ENCODE measurements at places on chromosomes 12 and 14.

GRCh38 chr12:52884526-52885293 lies 20.2 kb downstream of the KRT8 start:
- peak; percentile 76 for DNase-seq

- DNase-seq: no peak
These were observed 6.2 kb downstream of the AACS start for GRCh38 chr12:125071456-125071855.

DNA sequence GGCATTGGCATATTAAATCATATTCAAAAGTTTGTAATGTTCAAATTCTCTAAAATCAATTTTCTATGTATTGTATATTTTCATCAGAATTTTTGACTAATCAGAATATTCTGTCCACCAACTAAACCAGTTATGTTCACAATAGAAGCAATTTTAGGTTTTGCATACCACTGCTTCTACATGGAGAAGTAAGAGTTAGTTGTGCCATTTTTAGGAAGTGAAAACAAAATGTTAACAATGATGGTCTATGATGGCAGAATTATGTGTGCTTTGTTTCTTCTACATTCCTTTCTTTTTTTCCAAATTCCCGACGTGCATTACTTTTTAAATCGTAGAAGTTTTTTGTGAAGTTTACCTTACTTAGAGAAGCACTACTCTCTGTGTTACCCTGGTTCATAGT lies 29.5 kb downstream of the ABHD12B start:
- no peak for DNase-seq

- DNase-seq: no peak
These were observed 226.0 kb downstream of the AEBP2 start for GRCh38 chr12:19665121-19665900.

GRCh38 chr14:54564868-54565784 lies 1.8 kb upstream of the SAMD4A start:
- DNase-seq: peak; percentile 61

GRCh38 chr12:5088586-5089264 lies 45.0 kb downstream of the KCNA5 start:
- DNase-seq: no peak

- peak; percentile 26 for DNase-seq
These were observed 17.9 kb downstream of the SNAPC1 start for GRCh38 chr14:61780125-61780524.

GRCh38 chr12:34391771-34392581 lies 369.7 kb downstream of the ALG10 start:
- DNase-seq: no peak

- no peak for DNase-seq
These were observed 96.9 kb downstream of the STXBP6 start for GRCh38 chr14:24952851-24953666.

DNA sequence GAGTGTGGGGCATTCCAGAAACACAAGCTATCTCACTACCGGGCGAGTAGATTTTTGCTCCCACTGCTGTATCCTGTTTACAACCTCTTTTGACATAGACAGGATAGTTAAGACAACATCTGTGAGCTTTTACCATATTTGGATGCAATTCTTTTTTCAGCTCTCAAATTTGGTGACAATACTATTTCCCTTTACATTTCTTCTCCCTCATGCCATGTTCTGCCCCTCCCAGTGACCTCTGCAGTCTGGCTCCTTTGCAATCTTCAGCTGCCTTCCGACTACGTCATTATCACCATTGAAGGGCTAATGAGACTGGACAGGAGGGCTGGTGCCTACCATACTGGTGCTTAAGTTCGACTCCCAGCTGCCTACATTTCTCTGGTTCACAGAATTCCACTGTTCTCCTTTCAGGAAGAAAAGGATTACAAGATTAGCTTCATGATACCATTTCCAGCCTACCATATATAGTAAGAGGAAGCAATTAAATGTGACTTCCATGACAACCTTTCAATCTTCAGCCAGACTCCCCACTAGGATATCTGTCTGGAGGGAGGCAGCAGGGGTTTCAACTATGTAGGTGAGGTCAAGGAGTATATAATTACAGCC lies 251.6 kb downstream of the PHLDA1 start:
- no peak for DNase-seq

DNA sequence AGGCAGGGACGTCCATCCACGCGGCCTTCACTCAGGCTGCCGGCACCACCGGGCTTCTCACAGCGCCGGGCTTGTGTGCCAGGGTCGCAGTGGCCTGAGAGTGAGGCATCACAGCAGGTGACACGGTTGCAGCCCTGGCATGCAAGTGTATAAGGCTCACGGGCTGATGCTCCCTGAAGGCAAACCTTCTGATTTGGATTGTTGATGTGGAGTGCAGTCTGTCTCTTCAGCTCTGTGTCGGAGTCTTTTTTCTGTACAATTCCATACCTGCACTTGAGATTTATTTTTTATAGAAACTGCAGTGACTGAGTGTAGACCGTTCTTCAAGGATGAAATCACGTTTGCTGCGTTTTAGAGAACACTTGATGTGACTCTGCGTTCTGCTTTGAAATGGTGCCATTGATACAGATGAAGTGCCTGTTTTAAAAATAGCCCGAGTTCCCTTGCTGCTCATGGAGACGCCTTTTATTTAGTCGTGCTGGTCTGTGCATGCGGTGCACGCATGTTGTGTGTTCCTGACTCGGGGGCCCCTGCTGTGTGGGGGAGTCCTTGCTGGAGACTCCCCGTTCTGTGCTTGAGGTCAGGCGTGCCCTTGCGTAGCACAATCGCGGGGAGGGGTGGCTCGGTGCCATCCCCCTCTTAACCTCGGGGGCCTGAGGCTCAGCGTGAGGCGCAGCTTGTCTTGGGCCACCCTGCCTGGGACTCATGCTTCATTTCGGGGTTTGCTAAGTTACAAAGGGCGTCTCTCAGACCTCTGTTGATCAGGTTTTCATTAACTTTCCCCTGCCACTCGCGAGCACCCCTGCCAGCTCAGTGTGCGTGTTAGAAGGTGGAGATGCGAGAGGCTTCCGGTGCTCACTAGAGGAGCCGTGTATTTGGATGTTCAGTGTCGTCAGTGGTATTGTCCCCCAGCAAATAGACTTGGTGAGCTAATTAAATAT lies 21.6 kb upstream of the AMN start:
- DNase-seq: peak; percentile 15

- DNase-seq: no peak
These were observed 126.4 kb upstream of the FOXN3 start for GRCh38 chr14:89543425-89543790.

- no peak for DNase-seq
These were observed 57.6 kb downstream of the EMP1 start for GRCh38 chr12:13253966-13254760.

DNA sequence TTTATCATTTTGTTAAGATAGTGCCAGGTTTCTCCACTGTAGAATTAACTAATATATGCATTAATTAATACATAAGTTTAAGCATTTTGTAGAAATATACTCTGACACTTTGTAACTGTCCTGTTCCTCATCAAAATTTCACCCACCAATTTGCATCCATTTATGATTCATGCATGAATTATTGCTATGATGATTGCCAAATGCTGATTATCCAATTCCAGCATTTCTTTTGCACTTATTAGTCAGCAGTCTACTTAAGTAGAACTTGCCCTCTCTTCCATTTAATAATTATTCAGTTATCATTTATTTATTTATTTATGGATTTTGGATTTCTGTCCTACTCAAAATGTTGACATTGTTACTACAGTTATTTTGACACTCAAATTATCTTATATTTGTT lies 72.2 kb downstream of the SLC6A15 start:
- no peak for DNase-seq

DNA sequence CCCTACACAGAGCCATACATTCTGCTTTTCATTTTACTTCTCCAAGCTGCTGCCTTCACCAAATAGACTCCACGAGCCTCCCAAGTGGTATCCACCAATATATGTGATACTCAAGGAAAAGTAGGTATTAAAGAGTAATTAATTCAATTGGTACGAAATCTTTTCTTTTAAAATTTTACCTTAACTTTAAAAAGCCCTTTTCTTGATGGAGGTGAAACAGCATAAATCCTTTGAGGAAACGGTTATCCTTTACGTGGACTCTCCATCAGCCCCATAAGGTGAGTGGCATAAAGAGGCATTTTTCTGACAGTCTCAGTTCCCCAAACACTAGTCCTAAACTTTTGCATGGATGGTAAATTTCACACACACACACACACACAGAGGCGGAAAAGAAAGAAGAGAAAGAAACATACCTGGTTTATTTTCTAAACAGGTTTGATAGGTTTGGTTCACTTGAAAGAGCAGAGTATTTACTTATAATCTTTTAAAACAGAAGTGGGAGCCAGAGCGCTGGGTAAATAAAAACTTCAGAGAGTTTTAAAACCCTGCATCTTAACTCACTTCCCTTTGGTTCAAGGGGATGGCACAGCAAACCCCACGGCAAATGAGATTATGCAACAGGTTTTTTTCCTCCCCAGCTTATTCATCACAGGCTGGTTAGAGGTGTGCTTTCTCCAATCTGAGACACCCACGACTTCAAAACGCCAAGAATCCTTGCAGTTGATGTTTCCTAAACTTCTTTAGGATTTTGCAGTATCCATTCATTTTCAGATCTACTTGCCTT lies 1.9 kb downstream of the DUSP16 start:
- peak; percentile 91 for DNase-seq

DNA sequence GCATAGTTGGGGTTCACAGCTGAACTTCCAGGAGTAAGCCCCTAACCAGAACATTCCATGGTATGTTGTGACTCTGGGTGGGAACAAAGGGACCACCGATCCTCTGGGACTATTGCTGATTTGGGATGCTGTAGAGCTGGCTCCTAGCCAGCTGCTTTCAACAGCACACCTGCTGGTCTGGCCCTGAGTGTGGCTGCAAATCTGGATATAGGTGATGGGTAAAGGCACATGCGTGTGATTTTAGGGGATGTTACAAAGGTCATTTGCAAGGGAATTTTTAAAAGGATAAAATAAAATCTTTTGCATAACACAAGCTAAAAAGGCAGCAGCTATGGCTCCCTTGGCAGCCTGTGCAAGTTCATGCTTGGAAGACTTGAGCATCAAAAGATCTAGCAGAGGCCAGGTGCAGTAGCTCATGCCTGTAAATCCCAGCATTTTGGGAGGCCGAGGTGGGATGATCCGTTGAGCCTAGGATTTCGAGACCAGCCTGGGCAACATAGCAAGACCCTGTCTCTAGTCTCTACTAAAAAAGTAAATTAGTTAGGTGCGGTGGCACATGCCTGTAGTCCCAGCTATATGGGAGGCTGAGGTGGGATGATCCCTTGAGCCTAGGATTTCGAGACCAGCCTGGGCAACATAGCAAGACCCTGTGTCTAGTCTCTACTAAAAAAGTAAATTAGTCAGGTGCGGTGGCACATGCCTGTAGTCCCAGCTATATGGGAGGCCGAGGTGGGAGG lies 1.6 kb downstream of the ALDH2 start:
- no peak for DNase-seq

DNA sequence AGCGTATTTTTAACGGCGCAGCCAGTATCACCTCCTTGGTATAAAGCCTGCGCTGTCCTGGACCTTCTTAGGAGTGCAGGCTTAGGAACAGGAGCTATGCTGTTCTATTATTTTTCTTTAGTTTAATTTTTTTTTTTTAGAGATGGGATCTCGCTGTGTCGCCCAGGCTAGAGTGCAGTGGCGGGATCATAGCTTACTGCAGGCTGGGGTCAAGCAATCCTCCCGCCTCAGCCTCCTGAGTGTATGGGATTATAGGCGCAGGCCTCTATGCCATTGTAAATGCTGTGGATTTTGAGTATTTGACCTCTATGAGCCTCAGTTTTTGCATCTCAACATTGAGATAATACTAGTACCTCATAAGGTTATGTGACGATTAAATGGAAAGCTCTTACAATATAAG lies 4.1 kb downstream of the OR10AD1 start:
- no peak for DNase-seq

DNA sequence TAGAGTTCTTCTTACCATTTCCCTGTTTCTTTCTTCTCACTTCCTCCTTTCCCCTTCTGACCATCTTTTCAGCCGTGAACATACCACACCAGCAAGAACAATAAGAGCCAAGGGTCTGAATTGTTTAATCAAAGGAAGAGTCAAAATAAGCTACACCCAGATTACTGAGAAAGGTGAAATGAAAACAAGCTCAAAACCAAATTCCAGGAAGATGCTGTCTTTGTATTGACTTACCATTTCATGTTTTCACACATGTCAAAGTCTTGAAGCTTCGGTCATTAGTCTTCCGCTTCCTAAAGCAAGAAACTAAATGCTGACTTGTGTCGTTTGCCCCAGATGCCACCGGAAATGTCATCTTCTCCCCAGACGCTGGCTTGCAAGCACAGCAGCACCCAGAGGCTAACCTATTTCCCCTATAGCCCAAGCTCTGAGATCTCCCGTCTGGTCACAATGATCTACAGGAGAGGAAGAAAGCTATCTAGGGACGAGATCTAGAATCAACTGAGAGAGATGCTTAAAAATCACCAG lies 136.5 kb upstream of the AMIGO2 start:
- peak; percentile 87 for DNase-seq

DNA sequence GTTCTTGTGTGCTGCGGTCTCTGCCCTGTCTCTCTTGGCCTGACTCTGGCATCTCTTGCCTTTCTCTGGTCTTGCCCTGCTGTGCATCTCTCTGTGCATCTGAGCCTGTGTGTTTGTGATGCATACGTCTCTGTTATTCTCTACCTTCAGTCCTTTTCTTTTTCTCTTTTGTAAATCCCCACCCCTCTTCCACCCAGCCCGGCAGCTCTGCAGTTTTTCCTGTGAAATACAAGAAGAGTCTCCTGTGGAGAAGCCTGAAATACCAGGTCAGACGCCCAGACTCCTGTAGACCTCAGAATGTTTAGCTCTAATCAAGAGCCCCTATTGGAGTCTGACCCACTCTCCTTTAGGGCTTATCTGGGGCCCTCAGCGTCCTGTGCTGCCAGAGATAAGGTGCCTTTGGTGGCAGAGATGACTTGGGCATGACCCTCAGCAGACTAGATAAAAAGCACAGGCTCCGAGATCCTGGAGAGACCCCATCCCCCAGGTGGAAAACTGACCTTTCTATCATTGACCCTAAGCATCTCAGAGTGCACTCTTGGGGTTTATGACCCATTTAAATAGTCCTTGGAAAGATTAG lies 167.5 kb upstream of the SRRM4 start:
- no peak for DNase-seq

DNA sequence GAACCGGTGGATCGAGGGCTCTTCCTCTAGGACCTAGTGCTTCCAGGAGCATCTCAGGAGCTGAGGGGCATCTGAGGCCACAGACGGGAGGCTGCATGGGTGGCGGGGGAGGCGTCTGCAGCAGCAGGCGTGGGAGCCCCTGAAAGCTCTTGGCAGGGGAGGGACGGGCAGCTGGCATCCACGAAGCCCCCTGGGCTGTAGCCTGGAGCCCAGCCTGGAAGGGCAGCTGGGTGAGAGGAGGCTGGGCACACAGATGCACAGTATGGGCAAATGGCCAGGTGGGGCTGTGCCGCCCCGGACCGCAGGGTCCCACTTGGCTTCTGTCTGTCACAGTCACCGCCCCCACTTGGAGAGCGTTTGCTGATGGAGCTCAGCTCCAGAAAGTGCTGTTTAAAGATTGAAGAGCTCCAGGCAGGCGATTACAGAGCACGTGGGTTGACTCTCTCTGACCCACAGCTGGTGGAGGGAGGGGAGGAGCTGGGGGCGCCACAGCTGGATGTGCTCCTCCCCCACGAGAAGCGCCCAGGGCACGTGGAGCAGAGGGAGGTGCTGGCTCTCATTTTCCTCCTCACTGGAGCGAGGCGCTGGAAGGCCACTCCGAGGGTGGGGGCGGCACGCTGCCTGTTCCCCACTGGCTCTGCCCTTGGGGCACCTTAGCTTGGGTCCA lies 155.0 kb upstream of the C14orf180 start:
- no peak for DNase-seq
